ENCODE measurements at places on chromosomes 4 and X.

- DNase-seq = no peak
These were observed 58.8 kb downstream of the FRMPD4 start for GRCh38 chrX:12197030-12197429.

DNA sequence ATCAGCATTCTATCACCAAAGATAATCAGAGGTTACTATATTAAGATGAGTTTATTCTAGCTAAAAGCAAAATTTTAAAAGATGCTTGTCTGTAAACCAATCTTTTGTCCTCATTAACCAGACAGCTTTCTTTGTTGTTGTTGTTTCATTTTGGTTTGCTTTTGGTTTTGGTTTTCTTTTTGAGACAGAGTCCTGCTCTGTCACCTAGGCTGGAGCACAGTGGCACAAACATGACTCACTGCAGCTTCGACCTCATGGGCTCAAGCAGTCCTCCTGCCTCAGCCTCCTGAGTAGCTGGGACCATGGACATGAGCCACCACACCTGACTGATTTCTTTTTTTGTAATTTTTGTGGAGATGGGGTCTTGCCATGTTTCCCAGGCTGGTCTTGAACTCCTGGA, 102.9 kb downstream of the COX18 start:
- no peak for DNase-seq

- no peak for DNase-seq
These were observed 45.4 kb upstream of the PGM2 start for GRCh38 chr4:37781131-37781455.

GRCh38 chr4:38671592-38671940, 7.6 kb downstream of the KLF3 start:
- DNase-seq = peak; percentile 67

- peak; percentile 79 for DNase-seq
These were observed 6.5 kb downstream of the TEX13D start for GRCh38 chrX:124338733-124339514.

DNA sequence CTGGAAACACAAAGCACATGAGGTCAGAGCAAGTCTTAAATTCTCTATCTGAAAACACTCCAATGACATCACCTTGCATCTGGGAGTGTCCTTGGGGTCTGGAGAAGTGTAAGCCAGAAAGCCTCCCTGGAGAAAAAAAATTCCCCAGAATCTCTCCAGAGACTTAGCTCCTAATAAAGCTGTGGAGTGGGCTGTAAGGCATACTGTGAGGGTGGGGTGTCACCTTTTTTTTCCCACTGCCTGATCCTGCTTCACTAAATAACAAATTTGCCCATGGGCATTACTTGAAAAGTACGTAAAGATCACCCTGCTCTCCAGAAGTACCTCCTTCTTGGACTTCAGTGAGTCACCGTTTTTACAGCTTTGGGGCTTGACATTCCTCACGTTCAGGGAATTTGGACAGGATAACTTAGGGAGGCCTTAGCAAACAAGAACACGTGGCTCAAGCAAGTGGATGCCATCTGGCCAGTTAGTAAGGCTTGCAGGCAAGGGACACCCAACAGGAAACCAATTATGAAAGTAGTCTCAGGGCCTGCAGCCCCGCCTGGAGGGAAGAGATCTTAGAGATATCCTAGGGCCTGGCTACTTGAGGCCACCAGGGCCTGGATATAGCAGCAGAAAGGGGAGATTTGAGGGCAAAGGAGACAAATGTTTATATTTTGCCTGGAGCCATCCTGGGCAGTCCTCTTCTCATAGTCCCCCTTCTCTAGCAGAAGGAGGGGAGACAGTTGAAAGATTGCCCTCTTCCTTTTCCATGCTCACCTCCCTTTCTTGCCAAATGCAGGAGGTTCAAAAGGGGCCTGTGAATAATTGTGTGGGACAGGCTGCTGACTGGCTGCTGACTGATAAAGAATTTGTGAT, 60.1 kb upstream of the PLAC1 start:
- no peak for DNase-seq

- DNase-seq = no peak
These were observed 15.9 kb downstream of the SH3TC1 start for GRCh38 chr4:8215001-8215427.

DNA sequence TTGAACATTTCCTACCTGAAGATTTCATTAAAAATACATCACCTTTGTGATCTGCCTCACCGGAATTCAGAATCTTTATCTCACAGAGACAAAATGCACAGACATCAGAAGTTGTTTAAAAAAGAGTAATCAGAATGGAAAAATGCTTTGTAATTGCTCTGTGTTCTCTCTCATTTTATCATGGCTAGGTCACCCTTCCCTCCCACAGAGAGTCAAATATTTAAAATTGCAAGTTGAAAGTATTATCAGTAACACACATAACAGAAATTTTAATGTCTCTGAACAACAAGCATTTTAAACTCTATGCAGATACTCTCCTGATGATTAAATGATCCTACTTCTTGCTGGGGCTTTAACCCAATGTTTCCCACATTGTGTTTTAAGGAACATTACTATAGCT, 362.0 kb downstream of the CBLL2 start:
- DNase-seq = no peak

GRCh38 chr4:140374130-140374477, 658 bp downstream of the SCOC start:
- DNase-seq = peak; percentile 16

- DNase-seq = no peak
These were observed 8.5 kb downstream of the HTT start for GRCh38 chr4:3082925-3083515.

- DNase-seq = no peak
These were observed 41.5 kb downstream of the TNIP3 start for GRCh38 chr4:121122661-121123060.

- no peak for DNase-seq
These were observed 43.4 kb upstream of the TMEM154 start for GRCh38 chr4:152723236-152723635.

DNA sequence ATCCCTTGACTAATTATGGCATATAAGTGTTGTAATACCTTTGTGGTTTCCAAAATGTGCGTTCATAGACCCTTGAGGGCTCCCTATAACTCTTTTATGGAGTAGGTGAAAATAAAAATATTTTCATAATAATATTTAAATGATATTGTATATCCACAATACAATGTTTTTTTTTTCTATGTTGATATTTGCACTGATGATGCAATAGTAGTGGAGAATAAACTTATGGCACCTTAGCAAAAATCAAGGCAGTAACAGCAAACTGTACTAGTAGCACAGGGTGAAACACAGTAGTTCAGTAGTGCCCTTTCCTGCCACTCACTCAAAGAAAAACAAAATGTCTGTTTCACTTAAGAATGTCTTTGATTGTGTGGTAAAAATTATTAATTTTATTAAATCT, 465.3 kb downstream of the C4orf33 start:
- DNase-seq = no peak

- no peak for DNase-seq
These were observed 146.2 kb downstream of the GATB start for GRCh38 chr4:151614561-151614960.

DNA sequence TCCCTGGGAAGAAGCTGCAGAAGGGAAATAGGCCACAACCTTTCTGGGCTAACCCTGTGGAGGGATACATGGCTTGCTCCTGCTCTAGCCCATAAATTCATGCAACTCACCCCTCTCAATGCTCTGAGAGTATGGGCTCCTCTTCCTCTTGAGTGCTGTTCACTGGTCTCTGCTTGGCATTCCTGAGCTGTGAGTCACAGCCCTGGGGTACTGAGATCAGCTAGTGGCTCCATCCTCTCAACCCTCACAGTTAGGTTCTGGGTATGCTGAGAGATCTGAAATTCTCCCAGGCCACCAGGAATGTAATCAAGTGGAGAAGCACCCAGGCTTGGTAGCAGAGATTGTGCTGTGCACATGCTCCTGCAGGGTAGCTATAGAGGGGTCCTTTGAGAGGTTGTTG, 60.6 kb upstream of the SPANXN2 start:
- no peak for DNase-seq

GRCh38 chrX:153696100-153696499, 8.4 kb downstream of the SLC6A8 start:
- DNase-seq = no peak

GRCh38 chr4:144646523-144647094, 653 bp downstream of the HHIP start:
- DNase-seq = no peak

GRCh38 chr4:89784686-89785231, 52.2 kb downstream of the SNCA start:
- DNase-seq = no peak

GRCh38 chr4:169566021-169566818, 46.2 kb downstream of the NEK1 start:
- DNase-seq = peak; percentile 66

- DNase-seq = no peak
These were observed 4.5 kb downstream of the BCAP31 start for GRCh38 chrX:153719701-153720100.

- no peak for DNase-seq
These were observed 20.5 kb downstream of the IQSEC2 start for GRCh38 chrX:53260836-53261235.

GRCh38 chr4:34181311-34181841, 2062.9 kb downstream of the ARAP2 start:
- no peak for DNase-seq

- DNase-seq = no peak
These were observed 8.6 kb upstream of the CDKN2AIP start for GRCh38 chr4:183435803-183436202.

- DNase-seq = no peak
These were observed 62.3 kb upstream of the LNX1 start for GRCh38 chr4:53653484-53654053.

DNA sequence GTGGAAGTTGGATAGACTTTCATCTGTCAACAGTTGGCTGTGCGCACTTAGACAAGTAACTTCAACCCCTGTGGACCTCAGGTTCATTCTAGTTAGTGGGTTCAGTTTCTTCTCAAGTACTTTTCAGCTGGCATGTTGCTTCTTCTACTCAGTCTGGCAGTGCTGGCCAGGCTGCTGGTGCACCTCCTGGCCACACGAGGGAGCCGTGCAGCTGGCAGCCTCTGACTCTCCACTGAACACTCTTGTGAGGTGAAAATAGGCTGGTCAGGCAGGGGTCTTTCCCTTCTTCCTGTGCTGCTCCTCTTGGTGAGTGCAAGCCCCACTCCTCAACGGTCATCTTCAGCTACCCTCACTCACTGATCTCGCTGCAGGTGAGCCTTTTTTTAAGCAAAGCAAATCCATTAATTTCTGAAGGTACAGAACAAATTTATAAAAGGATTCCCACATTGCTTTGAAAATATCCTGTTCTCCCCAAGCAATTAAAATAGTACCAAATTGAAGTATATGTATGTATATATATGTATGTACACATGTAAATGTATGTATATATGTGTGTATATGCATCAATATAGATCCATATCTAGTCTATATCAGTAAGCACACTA, 30.6 kb downstream of the LONRF3 start:
- DNase-seq = peak; percentile 31

DNA sequence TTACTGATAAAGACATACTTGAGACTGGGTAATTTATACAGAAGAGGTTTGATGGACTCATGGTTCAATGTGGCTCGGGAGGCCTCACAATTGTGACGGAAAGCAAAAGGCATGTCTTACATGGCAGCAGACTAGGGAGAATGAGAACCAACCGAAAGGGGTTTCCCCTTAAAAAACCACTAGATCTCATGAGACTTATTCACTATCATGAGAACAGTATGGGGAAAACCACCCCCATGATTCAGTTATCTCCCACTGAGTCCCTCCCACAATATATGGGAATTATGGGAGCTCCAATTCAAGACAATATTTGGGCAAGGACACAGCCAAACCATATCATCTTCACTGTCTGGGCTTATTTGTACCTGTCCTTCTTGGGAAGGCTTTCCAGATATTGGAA, 22.8 kb upstream of the MUC7 start:
- DNase-seq = no peak

GRCh38 chrX:137742846-137743245, 176.9 kb downstream of the ZIC3 start:
- no peak for DNase-seq

DNA sequence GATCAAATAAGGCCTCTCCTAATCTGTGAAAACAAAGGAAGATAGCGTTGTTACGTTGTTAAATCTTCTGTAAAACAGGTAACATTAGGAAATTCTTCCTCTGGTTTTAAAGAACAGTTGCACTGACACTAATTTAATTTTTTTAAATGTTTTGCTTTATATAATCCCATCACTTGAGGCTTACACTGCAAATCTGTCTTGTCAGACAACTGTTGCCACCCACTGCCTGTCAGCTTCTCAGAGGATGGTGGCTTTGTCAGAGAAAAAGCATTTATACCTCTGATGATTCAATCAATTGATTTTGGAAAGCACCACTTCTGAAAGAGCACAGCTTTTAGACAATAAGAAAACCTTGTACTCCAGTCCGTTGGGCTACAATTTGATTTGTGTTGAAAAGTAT, 799.1 kb downstream of the FSTL5 start:
- no peak for DNase-seq

- no peak for DNase-seq
These were observed 197.1 kb downstream of the PALLD start for GRCh38 chr4:168693750-168694490.

DNA sequence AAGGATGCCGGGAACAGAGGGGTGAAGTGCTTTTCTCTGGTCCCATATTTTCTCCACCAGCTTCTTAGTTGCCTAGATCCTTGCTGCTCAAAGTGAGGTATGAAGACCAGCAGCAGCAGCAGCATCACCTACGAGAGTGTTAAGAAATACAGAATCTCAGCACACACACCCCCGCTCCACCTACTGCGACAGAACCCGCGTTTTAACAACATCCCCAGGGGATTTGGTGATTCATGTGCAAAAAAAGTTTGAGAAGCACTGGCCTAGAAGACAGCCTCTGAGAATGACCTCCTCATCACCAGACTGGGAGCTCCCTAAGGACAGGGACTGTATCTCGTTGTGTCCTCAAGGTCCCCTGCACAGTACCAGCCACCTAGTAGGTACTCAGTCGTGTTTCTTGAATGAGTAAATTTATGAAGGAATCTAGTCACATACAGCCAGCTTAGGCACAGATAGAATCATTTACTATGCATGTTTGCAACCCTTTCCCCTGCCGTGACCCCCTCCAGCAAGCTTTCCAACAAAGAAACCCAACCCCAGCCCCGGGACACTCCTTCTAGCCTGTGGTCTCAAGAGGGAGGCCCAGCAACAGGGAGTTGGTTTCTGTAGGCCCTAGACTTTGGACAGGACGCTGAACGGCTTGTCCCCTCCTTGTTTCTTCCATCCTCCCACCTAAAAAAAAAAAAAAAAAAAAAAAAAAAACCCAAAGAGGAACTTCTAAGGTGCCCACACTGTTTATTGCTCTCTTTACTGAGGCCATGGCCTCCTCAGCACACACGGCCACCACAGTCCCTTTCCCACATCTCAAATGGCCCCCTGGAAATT, 21.5 kb downstream of the RTL5 start:
- DNase-seq = no peak

- DNase-seq = no peak
These were observed 2082.8 kb upstream of the TENM3 start for GRCh38 chr4:180160195-180160983.

DNA sequence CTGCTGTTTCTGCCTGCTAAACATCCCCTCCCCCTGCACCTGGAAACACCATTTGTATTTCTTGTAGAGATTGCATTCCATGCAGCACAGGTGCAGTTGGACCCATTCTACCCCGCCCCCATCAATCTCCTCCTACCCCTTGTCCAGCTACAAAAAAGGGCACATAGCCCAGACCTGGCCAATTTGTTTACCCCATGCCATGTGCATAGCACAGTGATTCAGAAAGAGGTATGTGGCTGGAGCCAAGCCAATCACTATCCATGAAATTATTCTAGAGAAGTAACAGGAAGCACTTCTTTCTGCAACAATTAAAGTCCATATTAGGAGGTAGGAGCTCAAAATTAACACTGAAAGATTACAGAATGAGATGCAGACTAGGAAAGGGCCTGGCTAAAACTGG, 20.2 kb upstream of the TMEM184C start:
- DNase-seq = no peak

- DNase-seq = no peak
These were observed 27.4 kb upstream of the TMPRSS11B start for GRCh38 chr4:68272860-68273259.

Measured in natural killer cell (primary cell).